ENCODE measurements at places on chromosomes 2 and 18.

DNA sequence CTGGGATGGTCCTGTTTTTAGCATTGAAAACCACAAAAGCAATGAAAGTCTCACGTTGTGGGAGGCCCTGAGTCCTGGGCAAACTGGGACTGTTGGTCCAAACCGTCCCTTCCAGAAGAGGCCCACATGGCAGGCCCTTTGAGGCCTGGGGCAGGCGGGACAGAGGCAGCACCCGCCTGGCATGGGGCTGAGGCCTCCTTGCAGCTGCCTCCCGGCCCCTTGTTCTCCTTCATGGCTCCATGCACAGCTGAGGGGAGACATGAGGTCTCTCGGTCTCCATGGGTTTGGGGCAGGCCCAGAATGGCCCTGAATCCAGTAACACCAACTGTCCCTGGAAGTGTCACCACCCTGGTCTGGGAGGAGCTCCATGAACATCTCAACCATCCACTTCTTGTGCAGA lies 61.9 kb downstream of the RRM2 start:
- H3K27me3 ChIP-seq: no peaks in the 10 kb centered on the region
- H3K36me3 ChIP-seq: no peaks in the 10 kb centered on the region
- H3K4me3 ChIP-seq: no peak overlapping the region
- DNase-seq: no peak

DNA sequence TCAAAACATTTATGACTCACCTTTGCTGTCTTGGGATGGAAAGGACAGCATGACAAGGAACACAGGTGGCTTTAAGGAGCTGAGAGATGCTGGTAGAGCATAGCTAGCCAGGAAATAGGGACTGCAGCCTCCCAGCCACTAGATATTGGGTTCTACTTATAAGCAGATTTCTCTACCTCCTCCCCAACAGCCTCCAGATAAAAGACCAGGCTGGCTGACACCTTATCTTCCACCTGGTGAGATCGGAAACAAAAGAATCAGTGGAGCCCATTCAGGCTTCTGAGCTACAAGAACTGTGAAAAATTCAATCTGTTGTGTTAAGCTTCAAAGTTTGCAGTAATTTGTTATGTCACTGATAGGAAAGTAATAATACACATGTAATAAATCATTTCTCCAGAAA lies 1278.5 kb upstream of the ZEB2 start:
- H3K4me1 ChIP-seq: no peaks in the 10 kb centered on the region
- H3K4me3 ChIP-seq: no peak overlapping the region
- H3K27ac ChIP-seq: no peak overlapping the region
- no peaks in the 10 kb centered on the region for H3K36me3 ChIP-seq
- no peaks in the 10 kb centered on the region for H3K27me3 ChIP-seq
- no peak for DNase-seq

GRCh38 chr2:8511868-8512612 lies 169.8 kb upstream of the ID2 start:
- H3K4me3 ChIP-seq: no peak overlapping the region
- no peaks in the 10 kb centered on the region for H3K27me3 ChIP-seq
- H3K27ac ChIP-seq: no peak overlapping the region
- DNase-seq: no peak
- H3K4me1 ChIP-seq: peaks cover 45% of the 10 kb centered on the region

DNA sequence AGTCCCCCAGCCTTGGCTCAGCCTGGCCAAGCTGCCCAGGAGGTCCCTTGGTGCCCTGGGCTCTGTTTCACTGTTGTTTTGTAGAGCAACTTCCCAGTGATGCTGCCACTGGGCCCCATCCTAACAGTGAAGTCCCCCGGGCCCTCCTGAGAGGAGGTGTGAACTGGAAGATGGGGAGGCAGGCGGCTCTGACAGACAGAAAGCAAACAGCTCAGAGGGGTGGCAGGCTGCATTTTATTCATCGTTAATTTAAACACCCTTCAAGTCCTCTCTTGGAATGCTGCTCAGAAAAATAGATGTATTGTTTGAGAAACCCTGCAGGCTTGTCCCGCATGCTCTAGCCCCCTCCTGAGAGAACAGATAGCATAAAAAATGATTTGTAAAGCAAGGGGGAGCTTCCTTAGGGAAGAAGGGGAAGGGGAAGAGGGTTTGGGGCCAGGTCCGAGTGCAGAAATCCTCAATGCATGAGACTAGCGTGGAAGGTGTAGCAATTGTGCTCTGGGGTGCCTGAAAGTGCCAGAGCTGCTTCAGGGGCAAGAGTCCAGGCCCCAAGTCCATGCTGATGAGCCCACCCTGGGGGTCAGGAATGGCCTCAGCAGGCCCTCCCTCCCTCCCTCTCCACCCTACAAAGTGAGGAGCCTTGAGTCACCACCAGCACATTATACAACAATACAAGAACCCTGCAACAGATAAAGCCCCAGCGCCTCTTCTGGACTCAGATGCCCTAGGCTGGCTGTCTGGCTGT lies 113.6 kb downstream of the MSH2 start:
- H3K27me3 ChIP-seq: peaks cover 36% of the 10 kb centered on the region
- no peaks in the 10 kb centered on the region for H3K36me3 ChIP-seq
- no peak for DNase-seq
- no peak overlapping the region for H3K27ac ChIP-seq
- H3K4me1 ChIP-seq: peaks cover 14% of the 10 kb centered on the region

DNA sequence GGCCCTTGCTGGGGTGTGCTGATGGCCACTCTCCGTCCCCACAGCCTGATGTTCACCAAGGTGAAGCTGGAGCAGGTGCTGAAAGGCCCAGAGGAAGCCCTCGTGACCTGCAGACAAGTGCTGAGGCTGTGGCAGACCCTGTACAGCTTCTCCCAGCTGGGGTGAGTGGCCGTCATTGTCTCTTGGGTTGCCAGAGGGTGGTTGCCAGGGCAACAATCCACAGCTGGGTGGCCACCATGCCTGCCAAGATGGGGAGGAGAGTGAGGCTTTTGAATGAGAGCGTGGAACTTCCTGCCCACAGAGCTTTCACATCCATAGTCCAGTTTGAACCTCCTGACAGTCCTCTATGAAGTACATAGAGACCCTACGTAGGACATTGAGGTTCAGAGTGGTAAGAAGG lies 108.8 kb downstream of the STPG4 start:
- H3K4me1 ChIP-seq: peaks cover 23% of the 10 kb centered on the region
- H3K36me3 ChIP-seq: peaks cover 10% of the 10 kb centered on the region
- H3K27me3 ChIP-seq: no peaks in the 10 kb centered on the region
- no peak overlapping the region for H3K4me3 ChIP-seq
- no peak overlapping the region for H3K27ac ChIP-seq
- no peak for DNase-seq

- peaks cover 25% of the 10 kb centered on the region for H3K4me1 ChIP-seq
- H3K27me3 ChIP-seq: no peaks in the 10 kb centered on the region
- no peak overlapping the region for H3K27ac ChIP-seq
- no peak for DNase-seq
- no peaks in the 10 kb centered on the region for H3K36me3 ChIP-seq
These were observed 275.9 kb downstream of the CDH20 start for GRCh38 chr18:61609131-61609530.

- no peaks in the 10 kb centered on the region for H3K4me1 ChIP-seq
- DNase-seq: no peak
- no peaks in the 10 kb centered on the region for H3K36me3 ChIP-seq
- no peak overlapping the region for H3K4me3 ChIP-seq
- H3K27ac ChIP-seq: no peak overlapping the region
- no peaks in the 10 kb centered on the region for H3K27me3 ChIP-seq
These were observed 3.1 kb downstream of the IL36RN start for GRCh38 chr2:113061896-113062770.

GRCh38 chr2:84844141-84844540 lies 36.7 kb downstream of the TRABD2A start:
- DNase-seq: no peak
- peaks cover 7% of the 10 kb centered on the region for H3K4me1 ChIP-seq
- no peaks in the 10 kb centered on the region for H3K27me3 ChIP-seq
- H3K4me3 ChIP-seq: no peak overlapping the region
- no peaks in the 10 kb centered on the region for H3K36me3 ChIP-seq

Data from esophagus squamous epithelium (tissue), 5 donors.